Cerebellar nuclear complex (tissue), 1 donor: ENCODE measurements at places on chromosomes 4 and X.

DNA sequence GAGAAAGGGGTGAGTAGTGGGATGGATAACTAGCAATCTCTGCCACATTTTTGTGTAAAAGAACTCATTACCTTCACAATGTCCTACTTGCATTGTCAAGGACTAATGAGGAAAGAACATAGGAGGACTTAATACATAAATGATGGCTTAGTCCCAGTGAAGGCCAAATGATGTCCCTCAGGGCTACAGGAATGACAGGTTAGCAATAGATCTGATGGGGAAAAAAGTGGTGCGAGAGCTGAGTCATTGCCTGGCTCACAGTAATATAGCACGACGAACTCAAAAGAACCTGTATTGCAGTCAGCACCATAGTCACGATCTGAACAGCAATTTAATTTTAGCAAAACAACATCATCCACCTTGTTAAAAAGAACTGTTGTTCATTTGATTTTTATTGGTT is 70.9 kb upstream of the ARHGAP36 start:
- no peak for DNase-seq

DNA sequence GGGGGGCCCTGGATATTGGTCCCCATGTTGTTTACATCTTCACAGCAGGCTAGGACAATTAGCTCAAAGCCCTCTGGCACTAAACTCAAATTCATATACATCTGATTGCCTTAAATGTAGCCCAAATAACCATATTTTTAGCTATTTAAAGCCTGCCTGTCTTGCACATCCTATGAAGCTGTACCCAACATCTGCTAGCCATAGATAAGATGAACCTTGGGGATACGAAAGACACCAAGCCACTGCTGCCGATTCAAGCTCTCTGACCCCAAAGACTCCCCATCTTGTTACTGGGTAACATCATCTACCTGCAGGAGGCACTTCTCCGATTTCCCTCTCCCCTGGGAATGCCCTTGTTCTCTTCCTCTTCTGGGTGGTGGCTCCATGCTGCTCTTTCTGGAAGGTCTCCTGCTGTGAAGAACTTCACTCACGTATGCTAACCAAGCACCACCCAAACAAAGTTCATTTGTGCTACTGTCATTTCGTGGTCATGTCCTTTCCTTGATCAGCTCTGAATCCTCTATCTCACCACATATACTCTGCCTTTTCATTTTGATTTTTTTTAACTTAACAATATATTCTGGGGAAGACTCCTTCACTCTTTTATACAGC is 107.7 kb upstream of the ATXN3L start:
- no peak for DNase-seq

- no peak for DNase-seq
Observed at GRCh38 chr4:128427832-128428366, 140.3 kb upstream of the PGRMC2 start.

DNA sequence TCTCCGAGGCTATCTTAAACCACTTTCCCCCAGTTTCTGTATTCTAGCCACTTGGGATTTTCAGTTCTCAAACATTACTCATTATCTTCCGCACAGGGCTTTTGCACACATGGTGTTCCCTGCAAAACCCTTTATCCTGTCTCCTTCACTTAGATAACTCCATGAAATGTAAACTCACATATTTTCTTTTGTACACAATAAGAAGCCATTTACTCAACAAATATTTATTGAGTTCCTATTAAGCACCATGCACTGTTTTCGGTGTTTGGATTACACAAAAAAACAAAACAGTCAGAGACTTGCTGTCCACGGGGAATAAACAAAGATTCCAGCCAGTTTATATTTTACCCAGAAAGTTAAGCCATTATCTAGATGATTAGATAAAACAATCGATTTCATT is 42.5 kb upstream of the UNC5C start:
- DNase-seq, result no peak

- DNase-seq, result no peak
Observed at GRCh38 chr4:118983293-118983692, 94.6 kb downstream of the SYNPO2 start.

GRCh38 chr4:81471588-81472280 is at the start of gene RASGEF1B:
Gene RASGEF1B, minus strand, starts transcription at chr4:81471907. Its CDS starts 12,399 bp downstream, at chr4:81459508.
- DNase-seq, result no peak

DNA sequence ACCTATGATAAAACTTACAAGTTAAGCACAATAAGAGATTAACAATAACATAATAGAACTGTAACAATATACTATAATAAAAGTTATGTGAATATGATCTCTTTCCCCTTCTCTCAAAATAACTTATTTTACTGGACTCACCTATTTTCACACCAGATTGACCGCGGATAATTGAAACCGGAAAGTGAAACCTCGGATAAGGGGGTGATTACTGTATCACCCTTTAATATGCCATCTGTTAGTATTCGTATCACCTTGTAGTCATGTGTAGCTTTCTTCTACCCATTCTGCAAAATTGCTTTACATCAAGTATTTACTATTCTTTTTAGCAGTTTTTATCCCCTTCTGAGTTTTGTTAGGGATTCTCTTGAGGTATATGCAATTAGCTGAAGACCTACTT is 1.8 kb downstream of the SPCS3 start:
- no peak for DNase-seq

GRCh38 chr4:139890816-139891215 is 225.2 kb downstream of the MGST2 start:
- DNase-seq, result no peak

GRCh38 chr4:48585401-48585800 is 95.3 kb downstream of the ZAR1 start:
- no peak for DNase-seq

DNA sequence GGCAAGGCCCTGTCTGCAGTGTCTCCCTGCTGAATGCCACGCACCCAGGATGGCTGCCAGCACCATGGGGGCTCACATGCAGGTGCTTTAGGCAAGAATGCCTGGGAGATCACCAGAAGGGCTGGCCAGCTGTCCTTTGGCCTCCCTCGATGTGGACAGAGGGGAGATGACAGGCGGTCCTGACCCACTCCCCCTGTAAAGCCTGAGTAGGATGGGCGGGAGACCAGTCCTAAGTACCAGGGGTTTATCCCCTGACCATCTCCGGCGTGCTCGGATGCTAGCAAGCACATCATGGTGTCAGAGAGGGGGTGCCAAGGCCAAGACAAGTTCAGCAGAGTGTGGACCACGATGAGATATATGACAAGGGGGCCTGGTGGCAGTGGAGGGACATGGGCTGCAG is 5.3 kb downstream of the PDZD4 start:
- no peak for DNase-seq

GRCh38 chr4:12791536-12791935 is 692.6 kb downstream of the RAB28 start:
- DNase-seq, result no peak

DNA sequence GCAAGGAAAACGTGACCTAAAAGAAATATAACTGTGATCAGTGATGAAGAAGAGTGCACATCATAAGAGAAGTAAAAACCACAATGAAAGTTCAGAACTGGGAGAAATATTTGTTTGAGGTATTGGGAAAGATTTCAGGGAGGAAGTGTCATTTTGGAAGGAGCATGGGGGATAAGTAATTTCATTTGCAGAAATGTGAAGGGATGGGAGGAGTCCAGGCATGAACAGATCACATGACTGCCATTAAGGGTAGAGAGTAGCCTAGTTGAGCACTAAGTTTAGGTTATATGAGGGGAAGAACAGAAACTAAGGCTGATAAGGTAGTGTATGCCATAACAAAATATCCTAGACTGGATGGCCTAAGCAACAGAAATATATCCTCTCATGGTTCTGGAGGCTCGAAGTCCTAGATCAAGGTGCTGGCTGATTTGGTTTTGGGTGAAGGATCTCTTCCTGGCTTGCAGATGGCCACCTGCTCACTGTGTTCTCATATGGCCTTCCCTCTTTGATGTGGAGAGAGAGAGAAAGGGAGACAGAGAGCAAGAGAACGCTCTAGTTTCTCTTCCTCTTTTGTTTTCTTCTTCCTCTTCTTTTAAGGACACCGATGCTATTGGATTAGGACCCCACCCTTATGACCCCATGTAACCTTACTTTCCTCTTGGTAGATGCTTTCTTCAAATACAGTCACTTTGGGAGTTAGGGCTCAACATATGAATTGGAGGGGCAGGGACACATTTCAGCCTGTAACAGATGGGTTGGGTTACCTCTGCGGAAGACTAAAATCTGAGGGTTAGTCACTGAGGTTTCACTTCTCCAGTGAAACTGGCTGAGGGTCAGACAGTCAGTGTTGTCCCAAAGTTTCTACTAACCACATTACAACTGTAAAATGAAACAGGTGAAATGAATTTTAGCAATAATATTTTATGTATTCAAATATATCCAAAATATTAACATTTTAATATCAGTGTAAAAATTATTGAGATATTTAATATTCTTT is 77.9 kb downstream of the EGF start:
- no peak for DNase-seq
